ENCODE measurements at places on chromosomes 11 and 22.
A peak's percentile ranks its signal among the peaks of the same experiment; 100 is the strongest.

DNA sequence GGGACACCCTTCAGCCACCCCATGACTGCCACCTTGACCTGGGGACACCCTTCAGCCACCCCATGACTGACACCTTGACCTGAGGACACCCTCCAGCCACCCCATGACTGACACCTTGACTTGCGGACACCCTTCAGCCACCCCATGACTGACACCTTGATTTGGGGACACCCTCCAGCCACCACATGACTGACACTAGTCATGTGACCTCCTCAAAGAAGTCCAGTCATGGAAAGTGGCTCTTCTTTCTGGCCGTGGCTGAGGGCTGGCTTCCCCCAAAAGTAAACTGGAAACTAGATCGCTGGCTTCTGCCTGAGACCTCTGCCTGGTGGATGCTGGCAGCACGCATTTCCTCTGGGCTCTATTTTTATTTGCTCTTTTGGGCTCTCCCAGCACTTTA, 28.4 kb downstream of the ARFGAP2 start:
- peak; percentile 66 for DNase-seq

GRCh38 chr11:131533998-131534397, 163.6 kb downstream of the NTM start:
- DNase-seq: no peak

- no peak for DNase-seq
Observed at GRCh38 chr11:84465040-84465439, 1162.1 kb downstream of the DLG2 start.

GRCh38 chr22:17085277-17086181, 729 bp downstream of the IL17RA start:
- DNase-seq: no peak

DNA sequence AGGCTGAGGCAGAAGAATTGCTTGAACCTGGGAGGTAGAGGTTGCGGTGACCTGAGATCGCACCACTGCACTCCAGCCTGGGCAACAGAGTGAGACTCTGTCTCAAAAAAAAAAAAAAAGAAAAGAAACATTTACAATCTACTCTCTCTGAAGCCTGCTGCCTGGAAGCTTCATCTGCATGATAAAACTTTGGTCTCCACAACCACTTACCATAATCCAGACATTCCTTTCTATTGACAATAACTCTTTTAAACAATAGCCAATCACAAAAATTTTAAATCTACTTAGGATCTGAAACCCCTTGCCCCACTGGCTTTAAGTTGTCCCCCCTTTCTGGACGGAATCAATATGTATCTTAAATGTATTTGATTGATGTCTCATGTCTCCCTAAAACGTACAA, 25.0 kb upstream of the HTR3A start:
- DNase-seq: no peak

DNA sequence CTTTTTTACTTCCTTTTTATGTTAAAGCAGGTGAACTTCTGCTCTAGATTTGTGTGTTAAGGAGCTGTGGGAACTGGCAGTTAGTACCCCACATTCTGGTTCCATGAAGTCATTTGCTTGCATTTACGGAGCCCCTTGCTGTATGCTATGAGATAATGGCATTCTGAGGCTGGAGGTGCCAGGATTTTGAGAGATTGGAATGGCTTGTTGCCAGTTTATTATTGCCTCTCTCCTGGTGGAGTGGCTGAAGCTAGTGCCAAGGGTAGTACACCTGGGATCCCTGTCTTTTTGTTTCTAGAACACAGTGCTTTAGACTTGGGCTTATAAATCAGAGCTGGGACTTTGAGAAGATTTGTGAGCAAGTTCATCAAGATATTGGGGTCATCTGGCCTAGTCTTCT, 73.8 kb downstream of the STIM1 start:
- peak; percentile 69 for DNase-seq

- no peak for DNase-seq
Observed at GRCh38 chr11:502288-503178, 4.5 kb downstream of the RNH1 start.

DNA sequence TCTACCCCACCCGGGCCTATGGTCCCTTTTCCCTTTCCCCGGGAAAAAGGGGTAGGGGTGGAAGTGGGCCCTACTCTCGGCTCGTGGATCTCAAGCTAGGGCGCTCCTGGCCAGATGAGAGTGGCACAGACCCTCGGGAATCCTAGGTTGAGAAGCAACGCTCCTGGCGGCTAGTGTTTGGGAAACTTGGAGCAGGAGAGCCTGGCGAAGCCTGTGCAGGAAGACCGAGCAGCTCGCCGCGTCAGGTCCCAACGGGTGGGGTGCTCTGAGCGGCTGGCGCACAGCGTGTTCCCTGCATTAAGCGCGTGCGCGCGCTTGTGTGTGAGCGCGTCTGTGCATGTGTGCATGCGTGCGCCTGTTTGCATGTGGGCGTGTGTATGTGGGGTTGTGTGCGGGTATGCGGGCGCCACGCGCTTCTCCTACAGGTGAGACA, 7.1 kb upstream of the FLI1 start:
- DNase-seq: peak; percentile 37

DNA sequence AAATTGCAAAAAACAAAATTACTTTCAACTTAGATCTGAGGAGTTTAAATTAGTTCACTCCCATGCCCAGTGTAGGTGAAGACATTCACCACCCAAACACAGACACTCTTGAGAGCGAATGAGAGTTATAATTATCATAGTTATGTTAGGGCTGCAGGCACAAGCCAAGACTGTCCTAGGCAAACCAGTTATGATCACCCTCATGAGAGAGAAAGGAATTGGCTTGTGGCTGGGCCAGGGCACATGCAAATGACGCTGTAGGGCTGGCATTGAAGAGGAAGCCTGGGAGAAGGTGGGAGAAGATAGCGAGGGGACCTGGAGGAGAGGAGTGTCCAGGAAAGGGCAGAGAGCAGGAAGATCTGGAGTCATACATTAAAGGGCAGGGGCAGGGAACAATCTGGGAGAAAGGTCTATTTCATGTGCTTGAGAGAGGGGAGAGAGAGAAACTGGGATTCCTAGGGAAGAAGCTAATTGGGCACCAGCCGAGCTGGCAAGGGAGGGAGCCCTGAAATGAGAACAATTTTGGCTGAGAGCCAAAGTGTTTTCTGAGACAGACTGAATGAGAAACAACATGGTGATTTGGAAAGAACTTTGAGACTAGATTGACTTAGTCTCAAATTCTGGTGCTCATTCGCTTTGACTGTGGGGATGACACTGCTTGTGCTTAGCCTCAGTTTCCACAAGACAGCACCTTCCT, 279.9 kb downstream of the KIRREL3 start:
- peak; percentile 12 for DNase-seq

DNA sequence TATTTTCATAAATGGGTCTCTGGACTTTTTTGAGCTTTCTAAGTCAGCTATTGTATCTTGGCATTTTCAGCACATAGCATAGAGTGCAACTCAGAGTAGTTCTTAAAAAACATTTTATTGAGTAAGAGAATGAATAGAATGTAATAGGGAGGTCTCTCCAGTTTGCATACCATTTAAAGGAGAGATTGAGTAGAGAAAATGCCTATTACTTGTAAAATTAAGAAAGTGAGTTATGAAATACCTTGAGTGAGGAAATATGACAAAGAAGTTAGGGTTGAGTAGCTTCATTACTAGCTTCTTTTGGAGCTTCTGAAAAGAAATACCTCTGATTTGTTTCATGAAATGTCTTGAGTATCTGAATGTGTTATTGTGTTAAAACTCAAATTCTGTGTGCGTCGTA, 140.0 kb downstream of the AASDHPPT start:
- DNase-seq: no peak

DNA sequence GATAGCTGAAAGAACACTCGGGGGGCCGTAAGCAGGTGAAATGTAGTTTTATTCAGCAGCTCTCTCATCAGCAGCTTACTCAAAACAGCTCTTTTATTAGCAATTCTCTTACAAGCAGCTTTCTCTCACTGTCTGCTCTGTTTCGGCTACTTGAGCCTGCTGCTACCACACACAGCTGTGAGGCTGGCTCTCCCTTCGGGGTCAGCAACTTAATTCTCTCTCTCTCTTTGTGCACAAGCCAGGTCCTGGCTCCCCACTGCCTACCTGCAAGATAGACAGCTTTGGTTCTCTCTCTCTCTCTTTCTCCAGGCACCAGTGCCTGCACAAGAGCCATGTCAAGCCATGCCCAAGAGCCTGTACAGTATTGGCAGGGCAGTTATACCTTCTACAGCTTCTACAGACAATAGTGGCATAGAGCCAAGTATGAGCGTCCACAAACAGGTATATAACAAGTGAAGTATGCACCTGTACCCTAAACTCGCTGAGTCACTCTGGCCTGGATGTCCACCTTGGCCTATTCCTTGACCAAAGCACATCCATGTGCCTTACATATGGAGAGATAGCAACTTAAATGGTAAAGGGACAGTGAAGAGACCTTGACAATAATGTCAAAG, 110.8 kb downstream of the MTNR1B start:
- DNase-seq: no peak

DNA sequence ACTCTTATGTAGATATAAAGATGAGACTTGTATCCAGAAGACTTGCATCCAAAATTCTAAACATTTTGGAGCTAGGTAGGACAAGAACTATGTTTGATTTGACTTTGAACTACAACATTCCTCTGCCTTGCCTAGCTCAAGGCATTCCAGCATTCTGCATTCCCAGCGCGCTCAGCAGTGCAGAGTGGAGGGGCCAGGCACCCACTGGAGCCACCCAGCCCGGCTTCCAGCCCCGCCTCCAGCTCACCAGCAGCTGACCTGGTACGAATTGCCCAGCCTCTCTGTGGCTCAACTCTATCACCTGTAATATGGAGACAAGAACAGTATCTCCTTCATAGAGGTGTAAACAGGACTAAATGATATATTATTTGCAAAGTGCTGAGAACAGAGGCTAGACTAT, 28.8 kb downstream of the PRDM10 start:
- no peak for DNase-seq

- no peak for DNase-seq
Observed at GRCh38 chr11:9796266-9796665, 132.4 kb downstream of the SWAP70 start.

DNA sequence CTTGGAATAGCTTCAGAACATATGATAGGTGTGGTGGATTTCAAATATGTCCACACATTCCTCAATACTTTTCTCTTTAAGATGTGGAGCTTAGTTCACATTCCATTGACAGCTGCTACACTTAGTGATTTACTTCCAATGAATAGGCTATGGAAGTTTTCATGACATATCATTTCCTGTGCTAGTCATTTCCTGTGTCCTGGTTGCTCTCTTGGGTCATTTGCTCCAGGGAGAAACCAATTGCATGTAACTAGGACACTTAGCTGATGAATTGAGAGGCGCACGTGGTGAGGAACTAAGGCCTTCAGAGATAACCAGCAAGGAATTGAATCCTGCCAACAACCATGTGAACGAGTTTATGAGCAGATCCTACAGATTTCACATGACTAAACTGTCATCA, 120.9 kb downstream of the SLC17A6 start:
- DNase-seq: no peak

DNA sequence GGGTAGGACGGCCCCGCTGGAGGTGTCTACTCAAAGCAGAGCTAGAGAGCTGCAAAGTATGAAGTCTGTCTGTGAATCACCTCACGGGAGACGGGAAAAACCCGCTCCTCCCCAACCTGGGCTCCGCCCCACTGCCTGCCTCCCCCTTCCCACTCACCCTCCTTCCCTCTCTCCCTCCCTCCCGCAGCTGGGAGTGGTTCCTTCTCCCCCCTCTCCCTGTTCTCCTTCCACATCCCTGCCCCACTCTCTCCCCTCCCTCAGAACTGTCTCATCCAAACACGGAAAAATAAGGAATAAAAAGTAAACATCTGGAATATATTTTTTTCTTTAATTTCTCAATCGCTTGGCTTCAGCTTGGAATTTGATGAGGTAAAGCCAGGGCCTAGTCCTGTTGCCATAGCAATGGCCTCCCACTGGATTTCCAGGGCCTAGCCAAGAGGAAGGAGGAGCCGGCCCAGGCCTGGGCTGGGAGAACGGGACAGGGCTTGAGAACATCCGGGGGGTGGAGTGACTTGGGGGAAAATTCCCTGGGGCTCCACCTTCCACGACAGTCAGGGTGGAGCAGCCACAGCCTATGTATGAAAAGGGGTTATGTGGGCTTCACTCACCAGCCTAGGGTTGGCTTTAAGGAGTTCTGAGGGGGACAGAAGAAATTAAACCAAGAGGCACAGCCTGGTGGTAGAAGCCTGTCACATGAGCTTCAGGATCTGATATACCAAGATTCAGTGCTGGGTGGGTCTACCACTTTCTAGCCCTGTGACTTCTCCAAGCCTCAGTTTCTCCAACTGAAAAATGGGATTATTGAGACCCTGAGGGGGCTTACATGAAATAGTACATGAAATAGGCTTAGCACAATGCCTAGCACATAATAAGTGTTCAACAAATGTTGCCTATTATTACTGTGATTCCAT, 2.2 kb downstream of the TNKS1BP1 start:
- DNase-seq: no peak

- no peak for DNase-seq
Observed at GRCh38 chr11:119859684-119860083, 130.7 kb upstream of the NECTIN1 start.

- peak; percentile 51 for DNase-seq
Observed at GRCh38 chr22:22395245-22395644, 113.3 kb downstream of the ZNF280B start.

DNA sequence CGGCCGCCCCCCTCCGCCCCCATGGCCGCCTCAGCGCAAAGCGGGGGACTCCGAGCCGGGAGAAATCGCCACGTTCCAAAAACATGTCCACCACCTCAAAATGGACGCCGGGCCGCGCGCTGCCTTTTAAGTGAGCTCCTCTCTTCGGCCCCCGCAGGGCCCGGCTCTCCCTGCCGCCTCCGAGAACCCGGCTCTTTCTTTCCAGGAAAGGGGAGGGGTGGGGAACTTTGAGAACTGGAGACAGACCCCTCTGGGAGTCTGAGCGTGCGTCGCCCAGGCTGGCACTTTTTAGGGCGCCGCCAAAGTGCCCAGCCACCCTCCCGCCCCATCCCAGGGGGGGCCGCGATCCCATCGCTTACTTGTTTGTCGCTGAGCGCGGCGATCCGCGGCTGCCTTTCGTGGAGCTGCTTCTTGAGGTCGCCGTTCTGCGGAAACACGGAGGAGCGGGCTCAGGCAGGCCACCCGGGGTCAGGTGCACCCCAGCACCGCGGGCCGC, 1.6 kb downstream of the PHF21B start:
- DNase-seq: no peak
